ENCODE measurements at places on chromosomes 1 and 21. TPM values are rescaled to one million over a fixed set of nuclear protein-coding genes. Genes with fewer than 3 reads are reported as not detected.

Gene TRAF5
- total RNA-seq = 19.5 TPM

DNA sequence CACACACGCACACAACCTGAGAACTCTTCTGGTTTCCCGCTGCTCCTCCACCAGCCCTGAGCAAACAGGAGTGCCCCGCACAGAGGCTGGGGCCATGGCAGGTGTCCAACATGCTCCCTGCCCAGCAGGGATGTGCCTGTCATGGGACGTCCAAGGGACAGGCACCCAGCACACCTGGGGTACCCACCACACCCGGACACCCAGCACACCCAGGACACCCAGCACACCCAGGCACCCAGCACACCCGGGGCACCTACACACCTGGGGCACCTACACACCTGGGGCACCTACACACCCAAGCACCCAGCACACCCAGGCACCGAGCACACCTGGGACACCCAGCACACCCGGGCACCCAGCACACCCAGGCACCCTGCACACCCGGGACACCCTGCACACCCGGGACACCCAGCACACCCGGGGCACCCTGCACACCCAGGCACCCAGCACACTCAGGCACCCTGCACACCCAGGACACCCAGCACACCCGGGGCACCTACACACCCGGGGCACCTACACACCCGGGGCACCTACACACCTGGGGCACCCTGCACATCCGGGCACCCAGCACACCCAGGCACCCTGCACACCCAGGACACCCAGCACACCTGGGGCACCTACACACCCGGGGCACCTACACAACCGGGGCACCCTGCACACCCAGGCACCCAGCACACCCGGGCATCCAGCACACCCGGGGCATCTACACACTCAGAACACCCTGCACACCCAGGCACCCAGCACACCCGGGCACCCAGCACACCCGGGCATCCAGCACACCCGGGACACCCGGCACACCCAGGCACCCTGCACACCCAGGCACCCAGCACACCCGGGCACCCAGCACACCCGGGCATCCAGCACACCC is 37.9 kb downstream of the UBE2G2 start:
- DNase-seq = no peak

DNA sequence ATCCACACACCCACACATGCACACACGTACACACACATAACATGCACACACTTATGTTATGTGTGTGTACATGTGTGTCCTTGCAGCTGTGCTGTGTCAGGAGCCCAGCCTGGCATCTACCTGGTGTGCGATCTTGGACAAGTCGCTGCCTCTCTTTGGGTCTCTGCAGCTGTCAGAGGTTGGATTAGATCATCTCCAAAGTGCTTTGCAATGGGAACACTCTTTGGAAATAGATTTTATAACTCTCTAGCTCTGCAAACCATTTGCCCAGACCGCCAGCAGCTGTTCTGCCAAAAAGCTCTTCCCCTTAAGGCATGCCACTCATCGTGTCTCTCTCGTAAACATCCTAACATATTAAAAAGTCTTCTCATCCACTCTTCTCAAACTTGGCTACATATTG is 4.7 kb downstream of the PKP1 start:
- DNase-seq = no peak

Gene PPIAL4G
- total RNA-seq = 1.3 TPM

DNA sequence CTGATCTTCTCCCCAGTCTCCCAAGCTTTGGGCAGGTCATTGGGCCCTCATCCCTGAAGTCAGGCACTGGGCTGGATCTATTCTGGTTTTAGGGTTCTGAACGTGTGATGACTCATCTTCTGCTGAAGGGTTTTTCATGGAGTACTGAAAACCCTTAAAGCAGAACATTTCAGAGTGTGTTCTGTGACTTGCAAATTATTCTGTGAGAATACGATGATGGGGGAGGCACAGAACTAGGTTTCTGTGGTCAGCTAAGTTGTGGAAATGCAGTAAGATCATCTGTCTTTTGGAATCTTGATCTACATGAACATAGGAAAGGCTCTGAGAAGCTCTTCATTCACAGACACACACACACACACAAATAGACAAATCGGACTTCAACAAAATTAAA is 46.2 kb downstream of the NAV1 start:
- DNase-seq = no peak

Gene FAM177B
- 0.18 TPM for total RNA-seq

GRCh38 chr1:30406996-30407864 is 316.2 kb downstream of the MATN1 start:
- no peak for DNase-seq

Gene ZNF593OS
- 1.5 TPM for total RNA-seq

DNA sequence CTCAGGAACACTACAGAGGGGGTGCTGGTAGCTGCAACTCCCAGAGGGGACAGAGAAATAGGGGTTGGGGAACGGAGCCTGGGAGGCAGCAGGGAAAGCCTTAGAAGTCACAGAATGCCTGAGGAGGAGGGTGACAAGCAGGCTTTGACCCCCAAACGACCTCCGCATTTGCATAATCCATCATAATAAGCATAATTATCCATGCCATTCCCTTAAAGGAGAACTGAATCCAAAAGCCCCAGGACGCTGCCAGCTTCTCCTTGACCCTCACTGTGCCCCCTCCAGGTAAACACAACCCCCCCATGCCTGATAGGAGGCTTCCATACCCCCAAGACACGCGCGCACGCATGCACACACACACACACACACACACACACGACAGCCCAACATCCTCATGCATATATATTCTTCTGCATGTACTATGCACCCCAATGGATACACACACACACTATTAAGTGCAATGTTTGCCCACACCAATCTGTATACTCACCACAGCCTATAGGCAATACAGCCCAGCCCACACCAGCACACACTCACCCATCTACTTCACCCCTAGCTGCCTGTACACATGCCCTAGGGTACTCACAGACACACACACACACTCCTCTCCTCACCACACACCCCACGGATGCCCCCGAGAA is 27.8 kb downstream of the SDC3 start:
- DNase-seq = no peak

DNA sequence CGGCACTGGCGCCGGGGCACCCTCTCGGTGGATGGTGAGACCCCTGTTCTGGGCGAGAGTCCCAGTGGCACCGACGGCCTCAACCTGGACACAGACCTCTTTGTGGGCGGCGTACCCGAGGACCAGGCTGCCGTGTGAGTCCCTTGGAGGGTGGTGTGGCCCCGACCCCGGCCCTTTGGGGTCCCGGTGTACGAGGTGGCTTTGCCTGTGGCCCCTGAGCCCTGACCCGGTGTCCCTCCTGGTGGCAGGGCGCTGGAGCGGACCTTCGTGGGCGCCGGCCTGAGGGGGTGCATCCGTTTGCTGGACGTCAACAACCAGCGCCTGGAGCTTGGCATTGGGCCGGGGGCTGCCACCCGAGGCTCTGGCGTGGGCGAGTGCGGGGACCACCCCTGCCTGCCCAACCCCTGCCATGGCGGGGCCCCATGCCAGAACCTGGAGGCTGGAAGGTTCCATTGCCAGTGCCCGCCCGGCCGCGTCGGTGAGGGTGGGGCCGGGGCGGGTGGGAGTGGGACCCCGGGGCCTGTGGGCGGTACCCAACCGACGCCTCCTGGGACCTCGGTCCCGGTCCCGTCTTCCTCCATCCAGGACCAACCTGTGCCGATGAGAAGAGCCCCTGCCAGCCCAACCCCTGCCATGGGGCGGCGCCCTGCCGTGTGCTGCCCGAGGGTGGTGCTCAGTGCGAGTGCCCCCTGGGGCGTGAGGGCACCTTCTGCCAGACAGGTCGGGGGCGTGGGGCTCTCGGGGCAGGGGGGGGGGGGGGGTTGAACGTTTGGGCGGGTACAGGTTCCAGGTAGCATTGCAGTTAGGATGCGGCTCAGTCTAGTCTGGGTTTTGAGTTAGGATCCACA is 24.6 kb downstream of the RNF223 start:
- no peak for DNase-seq

Gene DPYD
- 12.4 TPM for total RNA-seq

DNA sequence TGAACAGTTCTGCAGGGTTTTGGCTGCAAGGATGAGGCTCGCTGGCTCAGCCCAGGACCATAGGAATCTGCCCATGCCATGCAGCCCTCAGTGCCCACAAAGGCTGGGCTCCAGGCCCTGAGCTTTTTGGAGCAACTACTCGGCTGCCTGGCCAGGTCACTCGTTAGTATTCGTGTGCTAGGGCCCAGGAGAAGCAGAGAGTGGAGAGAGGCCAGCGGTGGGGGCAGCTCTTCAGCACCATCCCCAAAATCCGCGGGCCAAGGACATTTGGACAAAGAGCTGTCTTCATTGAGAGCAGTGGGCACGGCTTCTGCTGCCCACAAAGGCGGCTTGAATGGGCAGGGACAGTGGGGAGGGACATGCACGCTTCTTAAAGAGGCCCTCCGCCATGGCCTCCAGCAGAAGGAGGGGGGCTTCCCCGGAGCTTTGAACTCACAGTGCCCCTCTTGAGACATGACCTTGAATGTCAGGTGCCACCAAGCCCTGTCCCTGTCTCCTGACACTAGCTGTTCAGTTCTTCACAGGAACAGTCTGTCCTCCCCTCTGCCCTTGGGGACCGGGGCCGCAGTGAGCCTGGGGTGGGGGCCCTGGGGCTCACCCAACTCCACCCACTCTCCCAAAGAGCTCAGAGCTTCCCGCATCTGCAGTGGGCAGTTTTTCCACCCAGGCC is 106.1 kb upstream of the ARHGEF16 start:
- peak; percentile 45 for DNase-seq

DNA sequence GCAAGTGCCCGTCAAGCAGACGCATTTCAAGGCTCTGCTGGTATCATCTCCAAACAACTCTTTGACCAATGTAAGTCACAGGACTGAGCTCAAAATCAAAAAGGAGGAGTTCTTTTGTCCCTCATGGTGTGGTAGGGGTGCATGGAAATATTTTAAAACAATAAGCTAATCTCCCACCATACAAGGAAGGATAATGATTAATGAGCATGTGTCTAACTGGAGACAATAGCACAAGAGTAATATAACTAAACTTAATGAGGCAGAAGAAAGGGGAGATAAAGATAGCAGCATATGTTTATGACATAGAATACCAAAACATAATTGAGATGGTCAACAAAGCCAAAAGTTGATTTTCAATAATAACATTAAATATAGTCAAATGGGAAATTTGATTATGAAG is 668.0 kb upstream of the ZP4 start:
- no peak for DNase-seq

Gene LAD1
- not detected for total RNA-seq

- peak; percentile 86 for DNase-seq
Observed at GRCh38 chr1:24199291-24199900, 12.3 kb upstream of the IFNLR1 start.

DNA sequence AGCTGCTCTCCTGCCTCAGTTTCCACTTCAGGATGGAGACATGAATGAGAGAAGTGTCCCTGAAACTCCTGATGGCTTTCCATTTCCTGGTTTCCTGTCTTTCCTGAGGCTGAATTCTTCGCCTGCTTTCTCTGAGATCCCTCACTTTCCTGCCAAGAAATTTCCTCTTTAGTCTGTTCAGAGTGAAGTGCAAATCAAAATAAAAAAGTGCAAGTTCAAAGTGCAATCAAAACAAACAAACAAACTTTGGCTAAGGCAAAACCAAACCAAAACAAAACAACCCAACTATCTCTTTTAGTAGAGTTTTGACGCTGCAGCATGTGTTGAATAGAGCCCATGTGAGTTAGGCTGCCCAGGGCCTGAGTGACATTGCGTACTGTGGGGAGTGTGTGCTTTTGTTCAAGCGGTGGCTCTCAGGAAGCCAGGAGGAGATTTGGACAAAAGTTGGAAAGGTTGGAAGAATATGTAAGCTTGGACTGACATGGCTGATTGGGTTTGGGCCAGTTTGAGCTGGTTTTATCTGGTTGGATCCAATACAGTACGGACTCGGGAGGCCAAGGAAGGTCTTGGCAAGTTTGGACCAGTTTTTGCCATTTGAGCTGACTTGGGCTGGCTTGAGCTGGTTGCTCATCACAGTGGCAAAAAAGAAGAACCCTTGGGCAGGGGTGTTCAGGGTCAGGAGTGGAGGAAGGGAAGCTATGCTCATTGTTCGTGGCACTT is 61.1 kb upstream of the TINAGL1 start:
- no peak for DNase-seq

GRCh38 chr1:60895701-60896100 is 186.7 kb upstream of the NFIA start:
- DNase-seq = peak; percentile 43

- no peak for DNase-seq
Observed at GRCh38 chr1:170303034-170303433, 157.3 kb downstream of the NTMT2 start.

Gene CRTC2
- 13.2 TPM for total RNA-seq

- DNase-seq = peak; percentile 74
Observed at GRCh38 chr1:161209790-161210409, 5.2 kb upstream of the FCER1G start.

Gene PARP1
- total RNA-seq = 95.2 TPM

DNA sequence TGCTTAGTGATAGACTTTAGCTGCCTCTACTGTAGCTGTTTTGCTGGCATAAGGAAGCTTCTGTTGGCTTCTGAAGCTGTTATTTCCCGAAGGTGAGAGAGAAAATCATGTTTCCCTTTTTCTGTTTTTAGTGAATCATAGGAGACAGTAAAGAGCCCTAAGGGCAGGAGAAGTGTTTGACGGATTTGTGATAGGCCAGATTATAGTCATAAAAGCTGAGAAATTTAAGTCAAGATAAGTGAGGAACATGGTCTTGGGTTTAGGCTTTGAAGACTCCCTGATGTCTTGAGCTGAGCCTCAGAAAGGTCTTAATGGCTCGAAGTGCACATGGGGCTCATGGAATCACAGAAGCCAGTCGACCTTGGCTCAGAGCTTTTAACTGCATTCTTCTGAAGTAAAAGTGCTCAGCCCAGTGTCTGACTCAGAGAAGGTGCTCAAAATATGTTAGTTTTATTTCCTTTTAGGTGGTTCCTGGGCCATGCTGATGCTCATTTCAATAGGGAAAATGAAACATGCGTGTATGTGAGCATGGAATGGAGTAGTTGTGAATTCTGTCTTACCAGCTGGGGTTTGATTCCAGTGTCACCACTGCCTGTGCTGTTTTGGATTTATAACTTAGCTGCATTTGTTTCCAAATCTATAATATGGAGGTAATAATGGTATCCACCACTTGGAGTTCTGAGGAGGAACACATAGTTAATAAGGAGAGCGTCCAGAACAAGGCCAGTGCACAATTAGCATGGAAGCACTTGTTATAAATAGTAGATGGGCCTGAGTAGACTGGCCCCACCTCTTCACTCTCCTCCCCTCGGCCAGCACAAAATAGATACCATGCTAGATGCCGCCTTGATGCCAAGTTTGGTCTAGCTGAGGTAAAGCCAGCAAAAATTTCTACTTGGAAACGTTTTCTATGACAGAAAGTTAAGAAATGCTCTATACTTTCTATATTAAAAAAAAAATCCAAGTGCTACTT is 99.2 kb downstream of the C1orf21 start:
- DNase-seq = no peak
